Bronchial epithelial cell (primary cell): ENCODE measurements at places on chromosomes 6 and 20. TPM values are rescaled to one million over a fixed set of nuclear protein-coding genes. Genes with fewer than 3 reads are reported as not detected.

Gene WFDC10B
- total RNA-seq = not detected in 2 replicates

Gene CST9L
- not detected in 2 replicates for total RNA-seq

DNA sequence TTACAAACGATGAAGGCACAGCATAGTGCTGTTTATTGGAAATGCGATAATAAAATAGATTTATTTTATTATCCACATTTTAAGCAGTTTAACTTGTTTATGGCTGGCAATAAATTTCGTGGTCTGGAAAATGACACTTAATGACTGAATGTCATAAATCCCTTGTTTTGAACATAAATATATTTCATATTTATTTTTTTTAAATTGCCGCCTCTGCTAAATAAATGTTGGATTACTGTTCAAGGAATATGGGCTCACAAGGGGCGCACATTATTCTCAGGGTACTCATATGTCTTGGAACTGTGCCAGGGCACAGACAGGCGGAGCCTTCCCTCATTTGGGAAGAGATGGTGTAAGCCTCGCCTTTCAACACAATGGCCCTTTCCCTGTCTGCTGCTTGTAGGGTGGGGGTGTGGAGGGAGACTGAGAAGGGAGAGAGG lies 134.3 kb downstream of the PXDC1 start:
- no peak for DNase-seq

GRCh38 chr20:34896086-34896621 lies 19.7 kb downstream of the ACSS2 start:
- DNase-seq = no peak

DNA sequence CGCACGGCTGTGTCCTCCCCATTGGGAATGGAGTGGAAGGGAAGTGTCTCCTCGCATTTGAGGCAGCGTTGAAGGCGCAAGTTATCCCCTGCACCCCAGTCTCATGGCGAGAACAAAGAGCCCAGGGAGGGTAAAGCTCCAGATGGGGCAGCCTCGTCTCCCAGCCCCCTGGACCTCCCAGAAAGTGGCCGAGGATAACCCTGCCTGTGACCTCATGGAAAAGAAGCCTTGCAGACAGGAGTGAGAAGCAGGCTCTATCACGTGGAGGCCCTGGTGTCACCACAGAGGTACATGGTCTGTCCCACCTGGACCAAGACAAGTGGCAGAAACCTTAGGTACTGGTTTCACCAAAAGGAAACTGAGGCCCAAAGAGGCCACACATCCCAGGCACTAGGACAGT lies 134.8 kb upstream of the RPS6KA2 start:
- no peak for DNase-seq

DNA sequence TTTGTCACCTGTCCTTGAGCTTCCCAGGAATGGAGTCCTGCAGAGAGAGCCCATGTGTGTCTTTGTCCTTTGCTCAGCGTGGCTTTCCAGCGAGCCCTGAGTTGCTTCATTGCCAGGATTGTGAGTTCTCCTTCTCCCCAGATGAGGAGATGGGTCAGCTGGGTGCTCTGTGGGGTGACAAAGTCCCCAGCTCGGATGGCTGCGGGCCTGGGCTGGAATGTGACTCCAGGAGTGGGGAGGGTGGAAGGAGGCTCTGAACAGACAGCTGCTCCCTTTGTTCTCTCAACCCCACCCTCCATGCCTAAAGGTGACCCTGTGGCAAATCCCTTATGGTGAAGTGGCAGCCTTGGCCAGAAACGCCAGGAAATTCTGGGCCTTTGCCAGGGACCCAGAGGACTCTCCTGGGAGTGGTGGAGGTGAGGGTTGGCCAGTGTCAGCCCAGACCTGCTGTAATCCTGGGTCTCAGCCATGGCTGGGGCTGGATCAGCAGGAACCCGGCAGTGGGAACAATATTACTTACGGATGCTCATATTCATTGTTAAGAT lies 44.4 kb upstream of the CST5 start:
- DNase-seq = no peak

DNA sequence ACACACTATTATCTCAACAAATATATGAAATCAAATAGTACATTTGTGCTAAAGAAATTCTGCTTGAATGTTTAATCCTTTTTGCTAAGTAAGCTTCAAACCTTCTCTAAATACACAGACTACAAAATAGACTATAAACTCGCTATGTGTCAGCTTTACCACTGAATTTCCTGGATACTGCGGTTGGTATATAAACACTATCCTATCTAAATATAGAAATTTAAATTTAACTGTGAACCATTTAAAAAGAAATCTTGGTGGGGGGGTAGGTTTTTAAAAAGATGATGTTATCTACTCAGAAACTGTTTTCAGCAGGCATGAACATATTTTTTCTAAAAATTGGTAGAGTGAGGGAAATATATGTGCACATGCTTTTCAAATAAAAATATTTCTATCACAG lies 306.5 kb upstream of the RUNX2 start:
- DNase-seq = peak; percentile 3

Gene ERVFRD-1
- total RNA-seq = not detected in 2 replicates

Gene BFSP1
- 2.9 and 3.6 TPM in 2 replicates for total RNA-seq

Gene GGTLC1
- not detected in 2 replicates for total RNA-seq

Gene CDSN
- not detected in 2 replicates for total RNA-seq

- no peak for DNase-seq
Measured at GRCh38 chr6:157019115-157019641, 242.0 kb downstream of the ARID1B start.

DNA sequence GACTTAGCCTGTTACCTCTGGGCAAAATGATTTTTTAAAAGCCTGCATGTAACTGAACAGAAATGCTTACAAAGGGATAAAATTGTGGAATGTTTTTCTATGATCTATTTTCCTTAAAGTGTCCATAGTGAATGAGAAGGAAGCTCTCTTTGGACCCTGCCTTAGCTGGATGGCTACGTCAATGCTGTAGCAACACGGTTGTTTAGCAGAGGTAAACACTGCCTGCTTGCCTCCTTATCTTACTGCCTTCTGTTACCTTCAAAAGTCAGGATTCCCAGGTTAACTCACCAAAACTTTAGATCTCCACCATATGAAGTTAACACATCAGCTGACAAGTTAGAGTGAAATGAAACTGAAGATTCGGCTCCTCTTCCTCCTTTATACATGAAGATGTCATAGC lies 402.6 kb downstream of the SAMD5 start:
- DNase-seq = no peak

GRCh38 chr6:147065786-147066185 lies 138.4 kb upstream of the STXBP5 start:
- DNase-seq = no peak

- no peak for DNase-seq
Measured at GRCh38 chr20:61682996-61683681, 382.5 kb downstream of the TAF4 start.

GRCh38 chr20:34938466-34939163 lies 17.0 kb downstream of the GSS start:
- no peak for DNase-seq

- DNase-seq = peak; percentile 10
Measured at GRCh38 chr20:12936020-12936419, 72.8 kb upstream of the SPTLC3 start.

Gene TFAP2C
- total RNA-seq = 2.9 and 5.1 TPM in 2 replicates

- peak; percentile 72 for DNase-seq
Measured at GRCh38 chr20:50085481-50086365, 27.2 kb downstream of the UBE2V1 start.

Gene TRIM40
- not detected in 2 replicates for total RNA-seq

Gene SAMD3
- not detected in 2 replicates for total RNA-seq

Gene VGLL2
- not detected in 2 replicates for total RNA-seq

- peak; percentile 78 for DNase-seq
Measured at GRCh38 chr20:17525650-17526049, 5.5 kb downstream of the BFSP1 start.

GRCh38 chr6:134082191-134082590 lies 29.8 kb upstream of the SLC2A12 start:
- DNase-seq = no peak

- no peak for DNase-seq
Measured at GRCh38 chr6:23823421-23823820, 302.6 kb upstream of the NRSN1 start.

Gene THBD
- 12.6 and 21.4 TPM in 2 replicates for total RNA-seq

GRCh38 chr20:35311409-35311808 lies 19.2 kb upstream of the FAM83C start:
- peak; percentile 77 for DNase-seq

DNA sequence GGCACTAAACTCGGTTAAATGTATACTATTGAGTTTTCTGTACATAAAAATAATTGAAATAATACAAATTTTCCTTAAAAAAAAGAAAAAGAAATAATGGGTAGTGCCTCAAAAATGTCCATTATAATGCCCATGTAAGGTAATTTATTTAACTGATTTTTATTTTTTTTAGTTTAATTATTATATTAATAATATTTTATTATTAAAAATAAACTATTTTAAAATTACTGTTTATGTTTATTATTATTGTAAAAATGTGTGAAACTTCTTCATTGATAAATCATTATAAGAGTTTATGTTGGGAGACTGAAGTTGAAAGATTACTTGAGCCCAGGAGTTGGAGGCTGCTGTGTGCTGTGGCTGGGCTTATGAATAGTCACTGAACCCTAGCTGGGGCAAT lies 925.5 kb upstream of the EPHA7 start:
- DNase-seq = no peak

Gene FOXA2
- 5.1 and 6.8 TPM in 2 replicates for total RNA-seq

- DNase-seq = no peak
Measured at GRCh38 chr6:4345543-4345942, 210.2 kb upstream of the ECI2 start.

DNA sequence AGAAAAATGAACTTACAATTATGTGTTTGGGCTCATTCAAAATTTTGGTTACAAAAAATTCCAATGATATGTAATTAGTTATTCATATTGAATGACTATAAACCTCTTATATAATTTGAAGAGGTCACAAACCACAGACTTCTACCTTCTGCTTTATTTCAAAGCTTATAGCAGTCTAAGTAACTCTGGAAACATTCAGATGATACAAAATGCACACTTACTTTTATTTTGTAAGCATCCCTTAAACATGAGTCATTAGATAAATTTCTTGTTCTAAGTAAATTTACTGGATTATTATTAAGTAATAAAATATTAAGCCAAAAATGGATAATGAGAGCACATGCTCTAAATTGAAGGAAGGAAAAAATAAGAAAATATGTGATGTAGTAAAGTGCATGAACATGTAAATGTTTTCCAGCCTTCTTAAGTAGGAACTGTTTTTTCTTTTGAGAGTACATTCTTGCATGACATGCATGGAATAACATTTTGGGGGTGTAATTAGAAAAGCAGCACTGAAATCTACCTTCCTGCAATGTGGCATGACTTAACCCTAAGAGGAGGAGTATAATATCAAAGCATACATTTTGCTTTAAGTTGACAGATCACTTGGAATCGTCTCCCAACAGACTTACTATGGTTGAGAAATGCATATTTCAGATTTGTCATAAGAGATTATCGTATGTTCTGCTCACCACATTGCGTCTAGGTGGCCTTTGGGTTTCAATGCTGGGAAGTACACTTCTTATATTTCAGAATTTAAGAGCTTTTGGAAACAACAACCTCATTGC lies 372.7 kb upstream of the HSF2 start:
- no peak for DNase-seq

GRCh38 chr20:15058841-15059240 lies 721.4 kb upstream of the FLRT3 start:
- no peak for DNase-seq

GRCh38 chr20:53061192-53062108 lies 89.3 kb downstream of the TSHZ2 start:
- DNase-seq = no peak

GRCh38 chr6:113011801-113012200 lies 664.7 kb downstream of the RFPL4B start:
- no peak for DNase-seq

- no peak for DNase-seq
Measured at GRCh38 chr20:49758781-49759180, 45.1 kb upstream of the B4GALT5 start.

- DNase-seq = no peak
Measured at GRCh38 chr20:47276851-47277534, 79.5 kb downstream of the ZMYND8 start.

Gene ZNF334
- 1.5 and 1.6 TPM in 2 replicates for total RNA-seq

- no peak for DNase-seq
Measured at GRCh38 chr20:50635014-50635557, 56.3 kb downstream of the RIPOR3 start.

- peak; percentile 58 for DNase-seq
Measured at GRCh38 chr6:139308936-139309603, 17.3 kb upstream of the TXLNB start.

- DNase-seq = no peak
Measured at GRCh38 chr6:71513036-71513435, 224.4 kb downstream of the OGFRL1 start.

Gene SPATA25
- 0.53 and 0.90 TPM in 2 replicates for total RNA-seq

Gene MOXD1
- 0.13 and 1.6 TPM in 2 replicates for total RNA-seq

Gene CALHM5
- total RNA-seq = under 0.01 TPM in 1 of 2 replicates, not detected in the other

Gene ZBTB2
- total RNA-seq = 5.4 and 9.2 TPM in 2 replicates

Gene COL20A1
- not detected in 2 replicates for total RNA-seq

GRCh38 chr6:102525336-102525735 lies 1131.8 kb downstream of the GRIK2 start:
- DNase-seq = no peak

Gene LY86
- total RNA-seq = not detected in 2 replicates

Gene IMPG1
- total RNA-seq = not detected in 2 replicates

DNA sequence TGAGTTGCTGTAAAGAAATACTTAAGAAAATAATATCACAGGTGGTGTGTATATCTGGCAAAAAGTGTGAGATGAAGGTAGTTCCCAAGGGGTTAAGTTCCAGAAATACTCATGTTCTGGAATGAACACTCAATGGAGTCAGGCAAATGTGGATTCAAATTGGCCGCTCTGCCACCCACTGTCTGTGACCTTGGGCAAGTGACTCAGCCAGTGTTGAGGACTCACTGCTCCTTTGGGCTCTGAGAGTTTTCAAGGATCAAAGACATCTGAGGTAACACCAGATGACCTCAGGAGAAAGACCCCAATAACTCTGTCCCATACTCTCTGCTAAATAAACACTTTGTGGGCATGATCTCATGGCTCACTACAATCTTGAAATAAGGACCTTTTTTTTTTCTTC lies 59.2 kb upstream of the EYA2 start:
- DNase-seq = no peak

GRCh38 chr20:45328451-45328850 lies 19.8 kb downstream of the SDC4 start:
- DNase-seq = no peak

- peak; percentile 65 for DNase-seq
Measured at GRCh38 chr6:166586424-166587156, at the start of gene RAMACL. Gene RAMACL (minus strand): TSS chr6:166586678. CDS start chr6:166586477, 201 bp downstream.

DNA sequence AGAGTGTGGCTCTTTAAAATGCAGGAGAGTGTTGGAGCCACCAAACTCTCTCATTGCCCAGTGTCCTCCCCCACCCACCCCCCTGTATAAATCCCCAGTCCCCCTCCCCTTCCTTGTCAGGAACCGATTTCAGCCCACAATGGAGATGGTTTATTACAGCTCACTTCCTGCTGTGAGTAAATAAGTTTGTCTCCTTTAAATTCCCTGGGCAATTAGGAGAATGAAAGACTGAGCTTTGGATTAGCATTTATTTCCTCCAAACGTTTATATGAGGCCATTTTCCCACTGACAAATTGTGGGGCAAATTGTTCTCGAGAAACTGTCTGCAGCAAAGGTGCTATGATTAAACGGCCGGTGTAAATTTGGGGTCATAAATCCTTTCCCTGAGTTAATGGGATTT lies 128.8 kb downstream of the DHX35 start:
- no peak for DNase-seq
